ENCODE measurements at places on chromosomes 11 and 22.

DNA sequence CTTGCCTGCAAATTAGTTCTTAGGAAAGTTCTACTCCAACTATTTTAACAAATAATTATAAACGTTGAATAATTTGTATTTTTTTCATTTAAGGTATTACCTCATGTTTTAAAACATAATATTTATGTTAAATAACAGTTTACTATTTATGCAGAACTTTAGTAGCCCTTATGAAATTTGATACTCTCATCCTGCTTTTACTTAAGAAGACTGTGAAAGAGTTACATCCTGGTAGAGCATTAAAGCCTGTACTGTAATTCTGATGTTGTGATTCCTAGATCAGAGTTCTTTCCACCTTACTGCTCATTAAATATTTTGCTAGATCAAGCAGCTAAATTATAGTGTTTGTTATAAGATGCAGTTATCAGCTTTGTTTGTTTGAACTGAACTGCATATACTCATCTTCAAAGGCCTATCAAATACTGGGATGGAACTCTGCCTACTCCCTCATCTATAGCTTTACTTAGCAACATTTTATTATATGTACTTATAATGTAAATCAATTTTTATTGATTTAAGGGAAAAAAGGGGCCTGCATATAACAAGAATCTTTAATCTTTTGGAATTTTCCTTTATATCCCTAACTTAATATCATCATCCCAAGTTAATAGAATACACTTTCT lies 304.2 kb downstream of the DYNC2H1 start:
- H3K36me3 ChIP-seq, result no peaks in the 10 kb centered on the region
- no peak overlapping the region for H3K4me3 ChIP-seq
- H3K4me1 ChIP-seq, result no peaks in the 10 kb centered on the region
- no peak overlapping the region for H3K27ac ChIP-seq
- H3K27me3 ChIP-seq, result no peaks in the 10 kb centered on the region
- no peak for DNase-seq

- no peak for DNase-seq
- no peak overlapping the region for H3K27ac ChIP-seq
- H3K4me1 ChIP-seq, result peaks cover 10% of the 10 kb centered on the region
- H3K27me3 ChIP-seq, result peaks cover 19% of the 10 kb centered on the region
Measured at GRCh38 chr22:50309601-50309991, 2.1 kb upstream of the PLXNB2 start.

DNA sequence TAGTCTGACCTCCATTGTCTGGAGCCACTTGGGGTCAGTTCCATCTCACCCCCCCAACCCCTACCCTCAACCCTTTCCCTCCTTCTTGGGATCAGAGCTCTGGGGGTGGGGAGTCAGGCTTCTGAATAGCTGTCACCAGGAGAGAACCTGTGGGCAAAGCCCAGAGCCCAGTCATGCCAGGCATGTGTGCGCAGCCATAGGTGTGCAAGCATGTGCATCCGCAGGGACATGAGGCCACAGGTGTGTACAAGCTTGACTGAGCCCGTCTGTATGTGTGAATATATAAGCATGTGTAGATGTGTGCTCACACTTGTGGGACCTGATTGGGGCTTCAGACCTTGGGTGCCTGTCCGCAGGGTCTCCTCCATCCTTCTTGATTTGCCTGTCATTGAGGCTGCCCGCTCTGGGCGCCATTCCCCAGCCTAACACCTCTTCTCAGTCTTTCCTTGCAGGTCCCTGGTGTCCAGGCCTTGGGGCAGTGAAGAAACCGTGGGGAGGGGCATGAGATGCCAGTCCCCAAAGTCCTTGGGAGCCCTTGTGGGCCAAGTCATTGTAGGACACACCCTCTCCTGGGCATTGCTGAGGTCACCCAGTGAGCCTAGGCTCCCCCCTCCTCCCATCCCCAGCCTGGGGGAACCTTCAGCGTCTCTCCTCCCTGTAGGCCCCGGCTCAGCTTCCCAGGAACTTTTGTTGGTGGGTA lies 9.0 kb downstream of the ATG16L2 start:
- peaks cover 69% of the 10 kb centered on the region for H3K36me3 ChIP-seq
- DNase-seq, result no peak
- H3K4me1 ChIP-seq, result peaks cover 19% of the 10 kb centered on the region
- no peaks in the 10 kb centered on the region for H3K27me3 ChIP-seq
- peak overlapping the region; percentile 92 for H3K27ac ChIP-seq
- H3K4me3 ChIP-seq, result no peak overlapping the region

DNA sequence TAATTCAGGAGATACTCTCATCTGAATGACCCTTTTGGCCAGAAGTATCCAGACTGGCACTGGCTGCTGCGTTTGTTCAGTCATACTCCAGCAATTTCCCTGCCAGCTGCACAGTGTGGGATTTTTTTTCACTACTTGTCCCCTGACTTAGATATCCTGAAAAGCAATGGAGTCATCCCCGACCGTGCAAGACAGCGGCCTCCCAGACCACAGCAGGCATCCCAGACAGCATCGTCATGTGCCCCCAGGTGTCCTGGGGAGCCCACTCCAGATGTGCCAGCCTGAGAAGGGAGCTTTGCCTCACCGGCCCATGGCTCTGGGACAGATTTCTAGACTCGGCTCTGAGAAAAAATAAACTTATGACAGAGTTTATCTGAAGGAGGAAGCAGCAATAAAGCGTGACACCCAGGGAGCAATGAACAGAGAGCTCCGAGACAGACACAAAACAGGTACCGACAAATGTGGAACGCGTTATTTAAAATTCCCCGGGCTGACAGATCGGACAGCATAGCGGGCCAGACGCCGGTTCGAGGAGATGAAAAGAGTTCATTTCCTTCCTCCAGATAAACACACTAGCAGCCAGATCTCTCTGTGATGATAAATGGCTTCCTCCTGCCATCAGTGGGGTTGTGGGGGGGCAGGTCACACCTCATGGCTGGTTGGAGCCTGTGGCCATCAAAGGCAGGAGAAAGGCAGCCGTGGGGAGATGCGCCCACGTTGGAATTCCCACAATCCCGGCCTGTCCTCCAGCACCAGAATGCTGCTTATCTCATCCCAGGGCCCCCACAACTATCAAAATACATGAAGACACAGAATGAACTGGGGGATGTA lies 106.4 kb upstream of the FGF3 start:
- H3K36me3 ChIP-seq, result no peaks in the 10 kb centered on the region
- no peak overlapping the region for H3K4me3 ChIP-seq
- no peaks in the 10 kb centered on the region for H3K4me1 ChIP-seq
- no peak for DNase-seq

GRCh38 chr22:36867695-36868094 lies 6.9 kb downstream of the NCF4 start:
- no peak overlapping the region for H3K27ac ChIP-seq
- no peaks in the 10 kb centered on the region for H3K27me3 ChIP-seq
- no peaks in the 10 kb centered on the region for H3K4me1 ChIP-seq
- no peak overlapping the region for H3K4me3 ChIP-seq

DNA sequence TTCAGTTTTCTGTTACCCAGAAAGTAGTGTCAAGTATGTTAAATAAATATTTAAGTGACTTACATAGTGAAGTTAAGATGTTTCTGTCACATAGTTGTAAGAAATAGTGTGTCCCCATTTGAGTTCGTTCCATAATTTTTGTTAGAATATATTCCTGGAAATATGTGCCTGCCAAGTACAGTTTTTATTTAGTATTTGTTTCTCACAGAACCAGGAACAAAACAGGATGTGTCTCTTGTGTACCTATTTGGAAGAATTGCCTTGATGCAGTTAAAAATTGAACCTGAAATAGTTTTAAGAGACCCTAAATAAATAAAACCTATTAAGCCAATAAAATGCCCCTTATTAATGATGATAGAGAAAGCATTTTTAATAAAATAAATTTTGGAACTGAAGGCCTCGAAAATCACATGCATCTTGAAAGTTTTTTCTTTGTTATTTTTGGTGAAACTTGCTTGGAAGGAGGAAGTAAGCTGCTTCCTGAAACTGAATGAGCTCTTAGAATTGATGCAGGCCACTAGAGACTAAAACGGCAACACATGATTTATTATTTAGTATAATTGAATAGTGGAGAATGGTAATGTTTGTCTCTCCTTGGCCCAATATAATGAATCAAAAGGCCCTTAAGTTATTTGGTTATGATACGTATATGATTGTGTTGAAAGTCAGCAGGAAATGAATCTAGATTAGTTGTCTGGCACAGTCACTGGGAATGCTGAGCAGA lies 55.9 kb downstream of the SWAP70 start:
- peaks cover 3% of the 10 kb centered on the region for H3K4me1 ChIP-seq
- no peaks in the 10 kb centered on the region for H3K36me3 ChIP-seq

DNA sequence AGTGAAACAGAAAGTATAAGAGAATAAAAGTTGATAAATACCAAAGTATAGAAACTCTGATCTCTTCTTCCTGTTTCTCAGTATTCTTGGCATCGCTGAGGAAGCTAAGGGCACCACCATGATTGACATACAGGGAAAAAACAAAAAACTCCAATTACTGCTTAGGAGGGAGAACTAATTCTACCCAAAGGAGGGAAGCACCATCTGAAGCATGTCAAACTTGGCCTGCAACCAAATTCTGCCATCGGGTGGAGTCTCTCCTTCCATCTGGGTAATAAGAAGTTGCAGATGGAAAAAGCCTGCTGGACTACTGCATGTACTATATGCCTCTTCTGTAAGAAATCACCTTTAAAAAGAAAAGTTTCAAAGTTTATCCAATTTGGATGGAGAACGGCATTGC lies 30.5 kb upstream of the PPP2R1B start:
- no peaks in the 10 kb centered on the region for H3K4me1 ChIP-seq
- peaks cover 5% of the 10 kb centered on the region for H3K36me3 ChIP-seq

DNA sequence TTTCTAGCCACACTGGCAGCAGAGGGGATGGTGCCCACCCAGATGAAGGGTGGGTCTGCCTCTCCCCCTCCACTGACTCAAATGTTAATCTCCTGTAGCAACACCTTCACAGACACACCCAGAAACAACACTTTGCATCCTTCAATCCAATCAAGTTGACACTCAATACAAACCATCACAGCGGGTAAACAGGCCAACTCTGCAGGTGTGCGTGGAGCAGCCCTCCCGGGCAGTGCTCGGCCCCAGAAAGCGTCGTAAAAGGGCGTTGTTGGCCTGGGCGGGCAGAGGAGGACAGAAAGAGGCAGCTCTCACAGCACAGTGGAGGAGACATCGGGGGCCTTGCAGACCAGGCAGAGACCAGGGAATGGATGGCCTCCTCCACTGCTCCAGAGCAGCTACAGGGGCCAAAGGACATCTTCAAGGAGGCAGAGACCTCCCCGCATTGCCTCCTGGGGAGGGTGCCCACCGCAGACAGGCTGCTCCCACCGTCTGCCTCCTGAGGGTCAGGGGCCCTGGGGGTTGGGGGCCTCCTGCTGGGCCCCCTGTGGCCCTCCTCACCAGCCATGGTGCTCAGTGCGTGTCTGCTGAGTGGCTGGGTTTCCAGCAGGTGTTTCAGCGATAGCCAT lies 56.1 kb upstream of the FADD start:
- no peak overlapping the region for H3K27ac ChIP-seq
- no peak for DNase-seq
- no peaks in the 10 kb centered on the region for H3K4me1 ChIP-seq
- H3K36me3 ChIP-seq, result no peaks in the 10 kb centered on the region
- no peak overlapping the region for H3K4me3 ChIP-seq

DNA sequence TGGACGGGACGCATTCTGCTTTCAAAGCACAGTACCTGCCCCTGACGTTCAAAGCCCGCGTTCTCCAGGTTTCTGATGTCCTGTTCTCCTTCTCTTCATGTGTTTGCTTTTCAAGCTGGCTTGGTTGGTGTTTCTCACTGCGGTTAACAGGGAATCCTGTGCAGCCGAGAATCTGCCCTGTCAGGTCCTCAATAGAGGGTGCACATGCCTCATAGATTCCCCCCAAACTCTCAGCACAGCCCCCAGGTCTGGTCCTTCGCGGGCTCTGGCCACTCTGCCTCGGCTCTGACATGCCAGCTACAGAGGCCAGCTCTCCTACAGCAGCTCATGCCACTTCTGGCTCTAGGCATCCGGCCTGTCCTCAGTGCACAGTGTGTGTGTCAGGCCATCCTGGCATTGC lies 1343.8 kb downstream of the TBC1D22A start:
- no peak overlapping the region for H3K4me3 ChIP-seq
- DNase-seq, result no peak
- peaks cover 21% of the 10 kb centered on the region for H3K27me3 ChIP-seq
- no peak overlapping the region for H3K27ac ChIP-seq

- no peaks in the 10 kb centered on the region for H3K27me3 ChIP-seq
- no peak overlapping the region for H3K4me3 ChIP-seq
- H3K36me3 ChIP-seq, result no peaks in the 10 kb centered on the region
- H3K27ac ChIP-seq, result no peak overlapping the region
Measured at GRCh38 chr11:30511408-30511807, 74.7 kb downstream of the MPPED2 start.

- peaks cover 11% of the 10 kb centered on the region for H3K36me3 ChIP-seq
- H3K4me3 ChIP-seq, result no peak overlapping the region
- peaks cover 16% of the 10 kb centered on the region for H3K4me1 ChIP-seq
- H3K27me3 ChIP-seq, result peaks cover 36% of the 10 kb centered on the region
- no peak overlapping the region for H3K27ac ChIP-seq
Measured at GRCh38 chr11:72238040-72238450, 5.9 kb downstream of the PHOX2A start.

GRCh38 chr11:2451916-2452315 lies 7.1 kb downstream of the KCNQ1 start:
- no peak for DNase-seq
- no peak overlapping the region for H3K4me3 ChIP-seq
- peaks cover 7% of the 10 kb centered on the region for H3K4me1 ChIP-seq
- peaks cover 4% of the 10 kb centered on the region for H3K36me3 ChIP-seq
- no peak overlapping the region for H3K27ac ChIP-seq
- H3K27me3 ChIP-seq, result peaks cover 17% of the 10 kb centered on the region

- no peak for DNase-seq
- H3K4me3 ChIP-seq, result no peak overlapping the region
- H3K36me3 ChIP-seq, result peaks cover 14% of the 10 kb centered on the region
- peaks cover 2% of the 10 kb centered on the region for H3K4me1 ChIP-seq
- H3K27me3 ChIP-seq, result no peaks in the 10 kb centered on the region
Measured at GRCh38 chr22:24580276-24580675, 12.6 kb downstream of the LRRC75B start.

DNA sequence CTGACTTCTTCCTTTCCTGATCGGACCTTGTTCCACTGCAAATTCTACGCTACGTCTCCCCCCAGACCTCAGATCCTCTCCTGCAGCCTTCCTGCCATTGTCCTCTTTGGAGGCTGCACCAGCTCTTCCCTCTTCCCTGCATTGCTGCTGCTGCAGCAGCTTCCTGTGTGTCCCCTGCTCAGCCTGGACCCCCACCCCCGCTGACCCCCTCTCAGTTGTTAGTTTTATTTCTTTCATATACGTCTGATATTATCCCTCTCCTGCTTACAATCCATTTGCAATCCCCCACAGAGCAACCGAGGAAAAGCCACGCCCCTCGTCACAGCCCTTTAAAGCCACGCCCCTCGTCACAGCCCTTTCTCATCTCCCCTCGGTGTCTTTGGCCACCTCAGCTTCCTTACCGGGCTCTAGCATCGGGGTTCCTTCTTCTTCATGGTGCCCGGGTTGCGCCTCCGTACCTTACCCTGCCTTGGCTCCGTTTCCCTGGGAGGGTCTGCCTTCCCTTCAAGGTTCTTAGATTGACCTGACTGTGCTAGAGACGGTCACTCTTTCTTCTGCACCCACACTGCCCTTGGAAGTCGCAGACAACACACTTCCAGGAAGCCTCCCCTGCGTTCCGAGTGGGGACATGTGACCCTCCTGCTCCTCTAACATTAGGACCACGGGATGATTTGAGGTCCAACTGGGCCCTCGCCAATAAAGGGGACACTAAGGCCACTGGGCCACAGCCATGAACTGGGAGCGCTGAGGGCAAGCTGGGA lies 4.8 kb downstream of the MRGPRG start:
- H3K4me1 ChIP-seq, result peaks cover 8% of the 10 kb centered on the region
- DNase-seq, result no peak
- H3K4me3 ChIP-seq, result no peak overlapping the region
- peaks cover 10% of the 10 kb centered on the region for H3K36me3 ChIP-seq
- H3K27me3 ChIP-seq, result peaks cover 51% of the 10 kb centered on the region
- H3K27ac ChIP-seq, result peak overlapping the region; percentile 24

All from effector memory CD8-positive, alpha-beta T cell (primary cell).